ENCODE measurements at places on chromosomes 5 and 9.

- no peak for DNase-seq
Observed at GRCh38 chr9:29556317-29556716, 1983.0 kb upstream of the C9orf72 start.

DNA sequence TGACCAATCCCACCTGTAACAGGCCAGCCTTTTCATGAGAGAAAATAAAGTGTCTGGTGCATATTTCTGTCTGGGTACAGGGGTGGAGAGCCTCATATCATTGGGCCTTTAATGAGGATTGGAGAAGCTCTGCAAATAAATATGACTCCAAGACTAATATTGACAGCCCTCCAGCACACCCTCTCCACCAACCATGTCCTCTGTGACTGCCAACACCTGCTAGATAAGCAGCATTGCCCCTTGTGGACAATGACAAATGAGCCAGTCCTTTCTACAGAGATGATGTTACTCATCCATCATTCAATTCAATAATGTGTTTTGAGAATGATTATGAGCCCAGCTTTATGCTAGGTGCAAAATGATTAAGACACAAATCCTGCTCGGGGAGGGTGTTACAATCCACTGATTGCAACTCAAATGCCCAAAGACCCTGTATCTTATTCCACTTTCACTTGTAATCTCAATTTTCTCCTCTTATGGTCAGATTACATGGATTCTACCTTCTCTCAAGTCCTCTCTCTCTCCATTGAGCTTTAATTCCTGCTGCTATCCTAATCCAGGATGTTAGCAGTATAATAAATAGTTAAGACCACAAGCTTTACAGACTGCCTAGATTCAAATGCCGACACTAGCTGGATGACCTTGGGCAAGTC lies 2.1 kb upstream of the GFRA3 start:
- no peak for DNase-seq

DNA sequence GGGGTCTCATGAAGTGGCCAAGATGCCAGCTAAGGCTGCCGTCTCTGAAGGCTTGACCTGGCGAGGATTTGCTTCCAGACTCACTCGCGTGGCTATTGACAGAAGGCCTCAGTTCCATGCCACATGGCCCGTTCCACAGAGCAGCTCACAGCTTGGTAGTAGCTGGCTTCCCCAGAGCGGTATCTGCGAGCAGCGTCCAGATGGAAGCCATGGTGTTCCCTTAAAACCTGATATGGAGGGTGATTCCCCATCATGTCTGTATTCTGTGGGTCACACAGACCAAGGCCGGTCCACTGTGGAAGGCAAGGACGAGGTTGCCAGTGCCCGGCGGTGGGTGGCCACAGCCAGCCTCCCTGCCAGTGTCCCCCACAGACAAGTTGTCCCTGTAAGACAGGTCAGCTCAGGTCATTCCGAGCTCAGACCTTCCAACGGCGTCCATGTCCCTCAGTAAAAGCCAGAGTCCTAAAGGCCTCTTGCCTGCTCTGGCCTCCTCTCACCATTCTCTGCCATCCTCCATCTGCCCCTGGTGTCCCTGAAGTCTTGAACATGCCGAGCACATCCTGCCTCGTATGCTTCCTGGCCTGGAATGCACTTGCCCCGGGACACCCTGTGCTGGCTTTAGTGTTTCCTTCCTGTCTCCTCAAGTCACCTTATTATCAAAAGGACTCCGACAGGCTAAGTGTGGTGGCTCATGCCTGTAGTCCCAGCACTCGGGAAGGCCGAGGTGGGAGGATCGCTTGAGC lies 61.3 kb upstream of the LRRTM2 start:
- DNase-seq, result no peak

- no peak for DNase-seq
Observed at GRCh38 chr9:86713470-86713869, 233.8 kb downstream of the GAS1 start.

- no peak for DNase-seq
Observed at GRCh38 chr5:56712895-56713591, 102.3 kb upstream of the MAP3K1 start.

GRCh38 chr5:32690153-32690552 lies 21.0 kb upstream of the NPR3 start:
- DNase-seq, result no peak

- no peak for DNase-seq
Observed at GRCh38 chr5:93602241-93603077, 19.4 kb downstream of the NR2F1 start.

DNA sequence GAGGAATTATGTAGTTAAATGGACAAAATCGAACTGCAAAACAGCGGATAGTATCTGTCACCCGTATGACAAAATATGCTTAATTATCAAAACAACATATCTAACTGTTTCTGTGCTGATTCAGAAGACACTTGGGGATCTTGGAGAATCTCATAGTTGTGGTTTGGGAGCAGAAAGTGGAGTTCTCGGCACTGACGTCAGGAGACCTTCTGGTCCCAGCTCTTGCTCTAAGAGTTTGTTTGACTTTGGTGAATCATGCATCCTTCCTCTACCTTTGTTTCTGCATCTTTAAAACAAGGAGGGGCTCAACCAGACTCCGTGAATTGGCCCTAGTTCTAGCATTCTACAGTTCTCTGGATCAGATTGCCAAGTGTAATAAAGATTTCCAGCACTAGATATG lies 37.0 kb upstream of the TAF1L start:
- DNase-seq, result no peak

DNA sequence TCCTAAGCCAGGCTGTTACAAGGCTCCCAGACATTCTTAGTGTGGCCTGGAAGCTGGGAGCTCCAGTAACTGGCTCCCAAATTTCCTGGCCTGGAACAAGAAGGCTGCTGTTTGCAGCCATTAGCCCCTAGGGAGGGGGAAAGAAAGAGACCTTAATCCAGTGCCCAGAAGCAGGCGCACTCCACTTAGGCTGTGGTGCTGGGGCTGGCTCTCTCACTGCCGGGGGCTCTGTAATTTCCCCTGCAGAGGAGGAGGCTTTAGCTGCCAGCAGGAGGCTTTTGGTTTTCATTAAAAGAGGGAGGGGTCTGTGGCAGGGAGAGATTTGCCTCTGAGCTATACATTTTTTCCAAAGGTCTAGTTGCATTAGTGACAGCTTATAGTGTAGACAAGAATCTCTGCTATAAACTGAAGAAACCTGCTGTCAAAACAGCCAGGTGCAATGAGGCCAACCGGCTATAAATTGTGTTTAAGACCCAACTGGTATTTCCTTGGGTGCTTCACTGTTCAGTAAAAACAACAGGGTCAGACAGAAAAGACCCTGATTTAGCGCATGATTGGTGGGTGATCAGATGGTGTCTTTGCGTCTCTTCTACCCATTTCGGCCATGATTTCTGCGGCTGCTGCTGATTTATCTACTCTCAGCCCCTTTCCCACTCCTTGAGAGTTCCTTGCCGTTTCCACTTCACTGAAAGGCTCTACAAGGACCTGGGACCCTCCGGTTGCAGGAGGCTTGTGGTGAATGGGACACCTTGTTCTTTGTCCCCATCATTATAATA lies 254.6 kb downstream of the AOPEP start:
- no peak for DNase-seq

- DNase-seq, result no peak
Observed at GRCh38 chr5:125717209-125717608, 706.0 kb upstream of the GRAMD2B start.

- DNase-seq, result peak; percentile 25
Observed at GRCh38 chr5:112064956-112065355, 308.0 kb upstream of the NREP start.

Data from GM06990 (cell line).